Activated naive CD4-positive, alpha-beta T cell treated with anti-CD3 and anti-CD28 coated beads, Interleukin-2, amount 10 ng/mL, durations not matched to agents 7 days and 5 days (primary cell): ENCODE measurements at places on chromosomes 5 and 9.
A peak's percentile ranks its signal among the peaks of the same experiment; 100 is the strongest.

DNA sequence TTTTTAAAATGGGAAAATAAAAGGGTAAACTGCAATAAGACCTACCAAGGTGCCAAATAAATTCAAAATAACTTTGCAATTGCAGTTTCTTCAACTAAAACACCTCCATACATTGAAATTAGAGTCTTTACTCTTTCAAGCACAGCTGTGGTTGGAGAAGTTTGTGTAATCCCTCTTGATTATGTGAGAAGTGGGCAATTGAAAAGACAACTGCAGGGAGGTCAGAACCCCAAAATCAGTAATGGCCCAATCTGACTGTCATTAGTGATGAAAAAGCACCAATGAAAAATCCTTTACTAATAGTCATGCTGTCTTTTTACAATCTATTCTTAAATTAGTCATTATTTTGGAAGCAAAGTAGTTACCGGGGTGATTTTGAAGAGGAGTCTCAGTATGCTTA lies 116.7 kb upstream of the RGMB start:
- DNase-seq, result no peak

- no peak for DNase-seq
Measured at GRCh38 chr9:95727947-95728520, 147.5 kb upstream of the ERCC6L2 start.

DNA sequence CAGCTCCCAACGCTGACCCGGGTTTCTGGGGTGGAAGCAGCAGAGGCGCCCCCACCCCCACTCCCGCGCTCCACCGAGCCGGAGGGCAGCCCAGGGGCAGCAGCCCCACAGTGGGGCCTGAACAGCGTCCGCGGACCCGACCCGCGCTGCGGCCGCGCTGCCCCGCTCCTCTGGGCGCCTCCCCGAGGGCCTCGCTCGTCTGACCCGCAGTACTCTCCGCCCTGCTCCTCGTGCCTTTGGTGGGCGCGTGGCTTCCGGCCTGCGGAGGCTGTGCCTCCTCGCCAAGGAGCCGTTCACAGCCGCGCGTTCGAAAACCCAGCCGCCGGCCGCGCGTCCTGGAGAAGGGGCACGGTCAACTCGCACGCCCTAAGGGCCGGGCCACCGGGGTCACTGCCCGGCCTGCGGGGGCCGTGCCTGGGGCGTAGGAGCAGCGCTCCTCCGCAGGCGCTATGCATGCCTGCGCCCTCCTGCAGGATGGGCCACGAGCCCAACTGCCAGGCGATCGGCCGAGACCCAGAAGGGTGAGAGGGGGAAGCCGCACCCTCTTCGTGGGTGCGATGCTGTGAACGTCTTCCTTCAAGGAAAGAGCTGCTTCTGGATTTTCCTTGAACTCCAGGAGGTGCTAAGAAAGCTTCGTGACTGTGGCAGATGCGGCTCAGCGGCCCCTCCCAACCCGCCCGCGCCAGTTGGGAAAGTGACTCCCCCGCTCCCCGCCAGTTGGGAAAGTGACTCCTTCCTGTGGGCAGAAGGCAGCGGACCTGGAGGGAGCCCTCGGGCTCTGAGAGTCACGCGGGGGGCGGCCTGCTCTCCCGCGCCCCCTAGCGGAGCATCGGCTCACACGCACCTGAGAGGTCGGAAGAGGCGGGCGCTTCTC lies 82.7 kb downstream of the HSD17B3 start:
- DNase-seq, result peak; percentile 32

DNA sequence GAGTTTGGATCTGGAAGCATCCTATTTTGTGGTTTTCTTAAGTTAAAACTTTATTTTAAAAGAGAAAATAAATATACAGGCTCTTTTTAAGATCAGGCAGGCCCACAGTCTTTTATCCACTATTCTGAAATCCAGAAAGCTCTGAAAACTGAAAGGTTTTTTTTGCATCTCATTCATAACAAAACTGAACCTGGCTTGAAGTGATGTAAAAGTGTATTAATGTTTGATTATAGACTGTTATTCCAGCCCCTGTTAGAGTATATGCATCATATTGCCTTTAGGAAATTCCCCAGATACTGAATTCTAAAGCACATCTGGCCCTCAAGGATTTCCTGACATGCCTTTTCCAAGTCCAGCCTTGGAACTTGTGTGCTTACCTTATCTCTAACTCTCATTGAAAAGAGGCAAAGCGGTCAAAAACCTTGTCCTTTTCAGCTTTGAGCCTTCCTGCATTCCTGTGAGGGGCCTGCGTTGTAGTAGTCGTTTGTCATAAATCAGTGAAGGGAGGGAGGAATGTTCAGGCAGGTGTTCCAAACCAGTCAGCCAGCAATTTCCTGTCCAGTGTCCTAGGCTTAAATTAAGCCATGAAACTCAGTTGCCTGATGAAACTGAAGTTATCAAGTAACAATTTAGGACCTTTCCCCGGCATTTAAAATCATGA lies 110.4 kb downstream of the TLE4 start:
- DNase-seq, result no peak
